H54 (cell line): ENCODE measurements at places on chromosomes 1 and 21.

GRCh38 chr21:33820798-33821197 is 94.8 kb downstream of the ATP5PO start:
- no peak for DNase-seq

DNA sequence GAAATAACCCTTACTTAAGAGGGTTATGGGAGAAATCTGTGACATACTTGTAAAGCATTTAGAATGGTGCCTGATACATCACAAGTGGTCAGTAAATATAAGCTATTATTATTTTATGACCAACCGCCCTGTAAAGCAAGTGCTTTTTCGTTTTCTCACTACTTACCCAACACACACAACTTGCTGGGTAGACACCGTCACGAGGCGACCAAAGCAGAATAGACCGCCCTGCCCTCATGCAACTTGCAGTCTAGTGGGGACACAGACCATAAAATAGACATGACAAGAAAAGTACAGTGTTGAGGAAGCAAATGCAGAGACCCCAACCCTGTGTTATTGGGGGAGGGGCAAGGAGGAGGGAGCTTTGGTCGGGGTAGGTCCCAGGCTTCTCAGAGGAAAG is 744 bp upstream of the IGSF3 start:
- no peak for DNase-seq

- no peak for DNase-seq
These were observed 150.1 kb downstream of the PLA2G4A start for GRCh38 chr1:186978596-186979556.

GRCh38 chr1:1432951-1433803 is 2.3 kb upstream of the VWA1 start:
- peak; percentile 81 for DNase-seq

GRCh38 chr1:230339033-230339432 is 87.1 kb downstream of the PGBD5 start:
- no peak for DNase-seq
